ENCODE measurements at places on chromosomes 12 and 14. TPM values are rescaled to one million over a fixed set of nuclear protein-coding genes. Genes with fewer than 3 reads are reported as not detected.
A peak's percentile ranks its signal among the peaks of the same experiment; 100 is the strongest.

KLHDC1 gene
- 4.3 TPM for polyA plus RNA-seq

E2F7 gene
- polyA plus RNA-seq: 0.09 TPM

NFATC4 gene
- polyA plus RNA-seq: 145 TPM

ERGIC2 gene
- polyA plus RNA-seq: 30.5 TPM

MSI1 gene
- not detected for polyA plus RNA-seq

CD163 gene
- 75.6 TPM for polyA plus RNA-seq

OR4E2 gene
- polyA plus RNA-seq: not detected

PARPBP gene
- polyA plus RNA-seq: 3.0 TPM

DNA sequence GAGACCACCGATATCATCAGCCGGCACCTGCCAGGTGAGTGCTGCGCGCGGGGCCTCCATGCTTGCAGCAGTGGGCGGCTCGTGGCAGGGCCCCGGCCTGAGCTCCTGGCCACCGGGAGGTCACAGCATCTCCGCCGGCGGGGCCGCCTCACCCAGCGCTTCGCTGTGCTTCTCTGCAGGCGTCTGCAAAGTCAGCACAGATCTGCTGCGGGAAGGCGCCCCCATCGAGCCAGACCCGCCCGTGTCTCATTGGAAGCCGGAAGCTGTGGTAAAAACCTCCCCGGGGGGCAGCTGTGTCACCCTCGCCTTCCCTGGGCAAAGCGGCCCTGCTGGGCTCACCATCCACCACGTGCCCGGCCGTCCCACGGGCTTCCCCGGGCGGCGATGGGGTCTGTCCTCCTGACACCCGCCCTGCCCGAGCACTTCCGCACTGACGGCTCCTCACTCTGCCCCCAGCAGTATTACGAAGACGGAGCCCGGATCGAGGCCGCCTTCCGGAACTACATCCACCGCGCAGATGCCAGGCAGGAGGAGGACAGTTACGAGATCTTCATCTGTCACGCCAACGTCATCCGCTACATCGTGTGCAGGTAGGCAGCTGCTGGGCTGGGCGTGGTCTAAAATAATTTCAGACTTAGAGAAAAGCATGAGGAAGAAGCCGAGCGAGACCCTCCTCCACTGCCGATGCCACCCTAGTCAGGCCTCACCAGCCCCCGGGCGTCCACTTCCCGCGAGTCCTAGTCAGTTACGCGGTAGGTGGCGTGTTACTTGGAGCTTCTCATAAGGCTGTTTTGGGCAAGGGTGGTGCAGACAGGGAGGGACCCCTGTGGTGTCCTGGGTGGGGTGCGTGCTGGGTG lies 7.1 kb downstream of the PGAM5 start:
- no peak for DNase-seq

DNA sequence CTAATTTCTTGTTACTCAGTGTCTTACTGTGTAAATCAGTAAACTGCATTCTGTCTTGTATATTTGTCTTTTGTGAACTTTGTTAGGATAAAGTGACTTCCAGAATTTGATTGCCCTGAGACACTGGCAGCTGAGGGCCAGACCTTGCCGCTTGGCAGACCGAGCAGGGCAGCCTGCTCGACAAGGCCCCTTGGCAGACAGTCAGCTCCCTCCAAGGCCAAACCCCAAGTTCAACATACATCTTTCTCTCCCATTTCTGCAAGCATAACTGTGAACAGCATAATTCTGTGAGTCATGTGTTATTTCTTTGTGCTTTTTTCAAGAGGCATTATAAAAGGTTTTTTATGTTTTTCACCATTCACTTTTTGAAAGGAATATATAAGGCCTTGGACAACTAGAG lies 39.2 kb upstream of the BMAL2 start:
- DNase-seq: no peak

DNA sequence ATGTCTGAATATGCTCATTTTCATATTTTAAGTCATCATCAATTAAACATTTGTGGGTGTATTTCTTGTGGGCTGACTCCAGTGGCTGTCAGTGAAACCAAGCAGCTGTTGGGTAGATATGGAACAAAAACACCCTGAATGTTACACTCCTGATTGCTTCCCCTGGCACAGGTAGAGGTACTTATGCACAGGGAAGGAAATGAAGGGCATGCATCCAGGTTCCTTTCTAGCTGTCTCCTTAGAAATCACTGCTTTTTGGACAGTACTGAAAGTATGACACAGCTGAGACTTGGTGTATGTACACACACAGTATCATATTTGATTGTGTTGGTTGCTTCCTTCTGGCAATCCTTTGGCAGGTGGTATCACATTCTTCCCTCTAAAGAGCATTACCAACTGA lies 1006.7 kb downstream of the DIO2 start:
- no peak for DNase-seq

- peak; percentile 82 for DNase-seq
These were observed 7.4 kb downstream of the RAN start for GRCh38 chr12:130879212-130879686.

GRCh38 chr12:124827588-124828184 lies 36.0 kb downstream of the SCARB1 start:
- DNase-seq: no peak

DNA sequence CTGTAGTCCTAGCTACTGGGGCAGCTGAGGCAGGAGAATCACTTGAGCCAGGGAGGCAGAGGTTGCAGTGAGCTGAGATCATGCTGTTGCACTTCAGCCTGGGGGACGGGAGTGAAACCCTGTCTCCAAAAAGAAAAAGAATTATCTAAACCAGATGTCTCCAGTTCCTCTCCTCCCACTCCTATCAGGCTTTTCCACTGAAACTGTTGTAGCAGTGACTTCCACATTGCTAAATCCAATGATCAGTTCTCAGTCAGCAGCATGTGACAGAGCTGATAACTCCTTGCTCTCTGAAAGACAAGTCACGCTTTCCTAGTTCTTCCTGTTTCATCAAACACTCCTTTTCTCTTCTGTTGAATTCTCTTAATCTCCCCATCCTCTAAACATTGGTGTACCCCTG lies 8.6 kb downstream of the SLC38A6 start:
- no peak for DNase-seq

- no peak for DNase-seq
These were observed 72.2 kb downstream of the EID3 start for GRCh38 chr12:104375775-104376174.

GRCh38 chr12:607541-608001 lies 55.7 kb downstream of the NINJ2 start:
- DNase-seq: no peak

DNA sequence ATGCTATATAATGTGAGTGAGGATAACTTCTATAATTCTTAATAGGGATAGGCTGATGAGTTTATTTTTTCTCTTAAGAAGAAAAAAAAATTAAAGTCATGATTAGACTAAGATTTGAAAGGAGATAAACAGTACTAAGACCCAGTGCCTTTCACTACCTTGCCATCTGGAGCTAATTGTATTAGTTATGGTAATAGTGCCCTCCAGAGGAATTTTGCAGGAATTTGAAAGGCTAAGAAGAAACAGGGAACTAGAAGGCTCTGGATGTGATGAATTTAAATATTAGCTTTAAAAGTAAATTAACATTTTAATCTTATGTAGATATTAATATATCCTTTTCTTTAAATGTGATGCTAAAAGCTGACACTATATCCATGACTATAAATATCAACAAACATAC lies 36.6 kb upstream of the PIK3C2G start:
- DNase-seq: no peak

- no peak for DNase-seq
These were observed 112.2 kb upstream of the FKBP4 start for GRCh38 chr12:2682296-2683251.

DNA sequence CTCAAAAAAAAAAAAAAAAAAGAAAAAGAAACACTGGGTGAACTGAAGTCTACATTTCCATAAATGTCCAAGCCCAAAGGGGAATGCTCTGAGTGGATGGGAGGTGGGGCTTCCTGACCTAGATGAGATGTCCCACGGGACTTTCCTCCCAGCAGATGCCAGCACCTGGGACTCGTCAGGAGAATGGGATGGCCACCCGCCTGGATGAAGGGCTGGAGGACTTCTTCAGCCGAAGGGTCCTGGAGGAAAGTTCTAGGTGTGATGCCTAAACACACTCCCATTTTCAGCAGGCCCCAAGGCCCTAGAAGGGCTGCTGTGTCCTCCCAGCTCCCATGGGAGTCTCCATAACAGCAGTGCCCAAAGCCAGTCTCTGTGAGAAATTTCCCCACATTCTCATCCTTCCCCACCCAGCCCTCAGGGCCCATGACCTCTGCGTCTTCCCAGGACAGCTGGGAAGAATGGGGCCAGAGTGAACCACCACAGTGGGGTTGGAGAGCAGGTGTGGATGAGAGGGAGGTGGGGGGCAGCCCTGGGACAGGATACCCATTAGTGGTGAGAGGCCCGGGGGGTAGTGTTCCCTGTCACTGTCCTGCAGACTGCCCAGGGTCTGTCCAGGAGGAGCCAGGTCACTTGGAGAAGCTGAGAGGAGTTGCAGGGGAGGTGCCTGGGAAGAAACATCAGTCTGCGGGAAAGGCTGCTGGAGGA lies 7.1 kb upstream of the CPNE6 start:
- DNase-seq: no peak

DNA sequence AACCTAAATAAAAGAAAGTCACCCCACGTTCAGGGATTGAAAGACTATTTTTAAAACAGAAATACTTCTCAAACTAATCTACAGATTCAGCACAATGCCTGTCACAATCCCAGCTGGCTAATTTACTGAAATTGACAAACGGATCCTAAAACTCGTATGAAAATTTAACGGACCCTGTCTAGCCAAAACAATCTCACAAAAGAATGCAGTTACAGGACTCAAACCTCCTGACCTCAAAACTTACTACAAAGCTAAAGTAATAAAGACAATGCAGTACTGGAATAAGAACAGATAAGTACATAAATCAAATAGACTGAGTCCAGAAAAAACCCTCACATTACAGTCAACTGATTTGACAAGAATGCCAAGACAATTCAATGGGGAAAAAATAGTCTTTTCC lies 48.8 kb downstream of the IPO8 start:
- no peak for DNase-seq

DNA sequence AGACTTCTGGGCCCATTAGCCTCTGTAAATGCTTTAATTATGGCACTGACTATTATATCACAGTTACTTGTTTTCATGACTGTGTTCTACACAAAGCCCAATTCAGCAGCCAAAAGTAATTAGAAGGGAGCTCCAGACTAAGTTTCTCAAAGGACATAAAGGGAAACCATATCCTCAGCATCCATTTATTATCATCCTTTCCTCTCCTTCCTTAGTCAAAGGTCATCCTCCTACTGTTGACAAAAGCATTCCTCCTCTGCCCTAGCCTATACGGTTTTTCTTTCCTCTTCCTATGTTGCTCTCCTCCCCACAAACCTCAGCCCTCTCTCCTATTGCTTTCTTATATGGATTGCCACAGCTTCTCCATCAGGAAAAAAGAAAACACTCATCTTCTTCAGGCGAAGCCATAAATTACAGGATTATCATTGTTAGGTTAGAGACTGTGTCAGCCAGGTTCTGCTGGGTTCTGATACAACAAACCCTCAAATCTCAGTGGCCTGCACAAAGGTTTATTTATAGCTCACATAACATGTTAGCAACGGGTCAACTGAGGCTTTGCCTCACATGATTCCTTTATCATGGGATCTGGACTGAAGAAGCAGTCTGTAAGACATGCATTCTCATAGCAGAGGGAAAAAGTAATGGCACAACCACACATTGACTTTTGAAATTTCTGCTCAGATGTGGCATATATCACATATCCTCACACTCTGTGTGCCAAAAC lies 207.2 kb downstream of the SLC5A8 start:
- DNase-seq: no peak

GRCh38 chr14:71478542-71478941 lies 453.7 kb upstream of the RGS6 start:
- DNase-seq: no peak

DNA sequence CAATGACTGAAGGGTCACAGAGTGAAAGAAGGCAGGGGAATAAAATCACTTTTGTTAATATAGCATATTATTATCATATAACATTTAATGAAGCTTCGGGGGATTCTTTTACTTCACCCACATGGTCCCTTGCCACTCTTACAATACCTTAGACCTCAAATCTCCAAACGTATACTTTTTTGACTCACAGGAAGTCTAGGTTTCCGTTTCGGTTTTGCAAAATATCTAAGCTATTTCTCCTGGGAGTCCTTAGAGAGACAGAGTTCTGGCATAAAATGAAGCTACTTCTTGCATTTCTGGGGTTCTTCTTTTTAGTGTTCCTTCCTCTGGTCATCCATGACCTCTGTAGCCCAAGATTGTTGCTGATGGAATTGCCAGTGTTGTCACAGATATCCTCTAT lies 590.5 kb upstream of the ATP2B1 start:
- DNase-seq: no peak

DNA sequence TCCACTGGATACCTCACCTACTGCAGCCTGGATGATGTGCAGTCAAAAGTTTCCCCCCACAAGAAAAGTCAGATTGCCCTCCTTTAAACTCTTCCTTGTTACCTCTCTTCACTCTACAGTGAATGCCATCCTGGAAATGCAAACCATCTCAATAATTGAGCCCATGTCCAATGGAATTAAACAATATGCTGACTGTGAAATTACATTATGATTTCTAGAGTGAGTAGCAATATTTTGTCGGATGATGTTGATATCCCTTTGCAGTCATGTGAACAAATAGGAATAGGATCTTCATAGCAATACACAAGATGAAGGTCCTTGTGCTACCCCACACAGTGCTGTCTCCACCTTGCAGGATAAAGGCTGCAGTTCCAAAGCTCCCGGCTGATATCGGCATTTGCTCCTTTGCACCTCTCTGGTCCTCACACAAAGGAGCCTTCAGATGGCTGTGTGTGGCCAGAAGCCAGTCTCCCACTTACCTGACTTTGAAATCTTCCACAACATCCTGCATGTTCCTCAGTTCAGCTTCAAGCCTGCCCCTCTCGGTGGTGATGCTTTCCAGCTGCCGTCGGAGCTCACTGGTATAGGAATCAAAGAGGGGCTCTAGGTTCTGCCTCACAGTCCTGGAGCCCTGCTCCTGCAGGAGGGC lies 1.5 kb downstream of the KRT75 start:
- DNase-seq: no peak

DNA sequence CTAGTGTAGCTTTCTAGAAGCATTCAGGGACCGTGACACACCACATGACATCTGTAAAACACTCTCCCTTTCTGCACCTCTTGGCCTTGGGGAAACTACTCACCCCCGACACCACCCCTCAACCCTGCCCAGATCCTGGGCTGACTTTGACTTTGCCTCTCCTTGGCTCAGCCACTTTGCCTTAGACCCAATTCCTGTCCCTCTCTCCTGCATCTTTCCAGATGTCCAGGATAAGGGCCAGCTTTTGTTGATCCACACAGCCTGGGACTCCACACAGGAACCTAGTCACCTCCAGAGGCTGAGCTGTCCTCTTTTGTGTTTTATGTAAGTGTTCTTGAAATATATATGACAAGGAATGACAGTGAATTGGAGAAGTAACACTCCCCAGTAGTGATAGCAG lies 153.7 kb upstream of the PLXNC1 start:
- no peak for DNase-seq

GRCh38 chr12:49644620-49644994 lies 21.2 kb downstream of the PRPF40B start:
- peak; percentile 94 for DNase-seq

DNA sequence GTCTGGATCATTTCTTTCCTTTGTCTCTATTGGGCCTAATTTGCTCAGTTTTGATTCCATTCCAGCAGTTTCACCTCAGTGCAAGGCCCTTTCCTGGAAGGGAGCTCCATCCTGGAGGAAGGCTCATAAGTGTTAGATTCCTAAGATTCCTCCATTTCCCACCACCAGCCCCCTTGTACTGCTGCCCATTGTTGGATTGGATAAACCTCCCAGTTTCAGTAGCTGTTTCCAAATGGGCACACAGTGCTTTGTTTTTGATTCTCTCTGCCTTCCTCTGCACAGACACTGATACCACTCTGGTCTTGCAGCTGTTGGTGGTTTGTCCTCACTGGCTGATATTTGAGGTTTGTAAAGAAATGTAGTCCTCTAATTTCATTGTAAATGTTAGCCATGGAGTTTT lies 158.9 kb downstream of the SLC15A5 start:
- no peak for DNase-seq

GRCh38 chr12:108605000-108605689 lies 7.3 kb upstream of the TMEM119 start:
- no peak for DNase-seq

Data from spleen (tissue), 13 donors.